ENCODE measurements at places on chromosomes 3 and 15. TPM values are rescaled to one million over a fixed set of nuclear protein-coding genes. Genes with fewer than 3 reads are reported as not detected.

- no peaks in the 10 kb centered on the region for H3K27me3 ChIP-seq
- DNase-seq = no peak
- no peak overlapping the region for H3K4me3 ChIP-seq
These were observed 19.3 kb downstream of the ALCAM start for GRCh38 chr3:105385819-105386508.

GRCh38 chr3:151974067-151974466 lies 100.6 kb downstream of the SUCNR1 start:
- no peaks in the 10 kb centered on the region for H3K4me1 ChIP-seq
- no peak overlapping the region for H3K4me3 ChIP-seq

DNA sequence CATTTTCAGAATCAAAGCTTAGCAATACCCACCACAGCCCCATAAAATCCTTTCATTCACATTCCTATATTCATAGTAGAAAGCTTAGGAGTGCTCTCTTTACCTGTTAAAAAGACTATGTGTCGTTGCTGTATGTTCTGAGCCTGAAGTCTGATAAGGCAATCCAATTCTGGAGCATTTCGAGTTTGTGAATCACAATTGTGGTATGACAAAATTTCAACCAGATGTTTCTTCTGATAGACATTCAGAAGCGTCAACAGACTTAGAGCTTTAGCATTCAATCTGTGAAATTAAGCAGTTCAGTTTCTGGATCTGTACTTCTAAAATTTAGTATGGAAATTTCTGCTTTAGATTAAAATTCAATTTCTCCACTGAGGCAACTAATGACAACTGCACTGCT lies 58.3 kb downstream of the TASOR start:
- H3K36me3 ChIP-seq = no peaks in the 10 kb centered on the region
- no peak for DNase-seq
- H3K27ac ChIP-seq = no peak overlapping the region
- no peak overlapping the region for H3K4me3 ChIP-seq
- H3K4me1 ChIP-seq = no peaks in the 10 kb centered on the region
- no peaks in the 10 kb centered on the region for H3K27me3 ChIP-seq

DNA sequence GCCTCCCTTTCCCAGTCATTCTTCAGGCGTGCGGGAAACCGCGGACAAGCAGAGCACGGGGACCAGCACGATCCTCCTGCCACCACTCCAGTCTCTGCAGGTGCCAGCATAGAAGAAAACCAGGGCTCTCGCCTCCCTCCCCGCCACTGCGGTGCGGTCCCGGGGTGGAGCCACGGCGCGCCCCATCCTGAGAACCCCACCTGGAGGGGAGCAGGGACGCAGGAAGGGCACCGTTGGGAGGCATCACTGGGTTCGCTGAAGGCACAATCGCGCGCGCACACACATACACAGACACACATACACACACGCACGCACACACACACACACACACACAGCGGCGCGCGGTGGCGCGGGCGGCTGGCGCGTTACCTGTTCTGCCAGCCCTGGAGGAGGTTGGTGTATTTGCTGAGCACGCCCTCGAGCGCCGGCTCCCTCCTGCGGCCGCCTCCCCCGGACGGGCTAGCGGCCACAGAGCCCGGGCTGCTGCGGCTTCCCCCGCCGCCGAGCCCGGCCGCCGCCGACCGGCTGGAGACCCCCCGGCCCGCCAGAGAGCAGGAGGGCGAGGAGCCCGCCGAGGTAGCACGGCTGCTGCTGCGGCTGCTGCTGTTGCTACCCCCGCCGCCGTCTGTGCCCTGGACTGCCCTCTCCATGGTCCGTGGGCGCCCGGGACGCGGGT lies 394 bp downstream of the OSBPL10 start:
- peak overlapping the region; percentile 57 for H3K4me3 ChIP-seq
- no peak overlapping the region for H3K27ac ChIP-seq
- no peaks in the 10 kb centered on the region for H3K4me1 ChIP-seq
- H3K27me3 ChIP-seq = no peaks in the 10 kb centered on the region
- peaks cover 3% of the 10 kb centered on the region for H3K36me3 ChIP-seq
- DNase-seq = peak; percentile 83

- H3K4me1 ChIP-seq = no peaks in the 10 kb centered on the region
- H3K27ac ChIP-seq = no peak overlapping the region
- H3K27me3 ChIP-seq = no peaks in the 10 kb centered on the region
- no peak overlapping the region for H3K4me3 ChIP-seq
- DNase-seq = peak; percentile 64
These were observed 57.7 kb downstream of the SEMA5B start for GRCh38 chr3:122969585-122970469.

DNA sequence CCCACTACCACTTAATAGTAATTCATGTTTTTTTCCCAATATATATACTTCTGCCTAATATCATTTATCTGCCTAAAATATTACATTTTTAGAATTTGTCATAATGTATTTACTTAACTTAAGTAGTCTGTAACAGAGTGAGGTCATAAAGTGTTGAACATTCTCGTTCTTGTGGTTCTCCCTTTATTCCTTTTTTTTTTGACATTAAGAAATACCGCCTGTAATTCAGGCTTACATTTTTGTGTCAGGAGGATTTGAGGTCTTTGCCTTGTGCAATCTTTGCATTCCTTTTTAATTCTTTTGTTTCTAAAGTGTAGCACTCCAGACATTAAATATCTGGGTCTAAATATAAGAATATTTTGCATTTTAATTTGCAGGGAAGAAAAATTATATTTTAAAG lies 315.4 kb downstream of the PTPRG start:
- peaks cover 7% of the 10 kb centered on the region for H3K4me1 ChIP-seq
- H3K27ac ChIP-seq = no peak overlapping the region
- H3K27me3 ChIP-seq = no peaks in the 10 kb centered on the region
- no peaks in the 10 kb centered on the region for H3K36me3 ChIP-seq
- H3K4me3 ChIP-seq = no peak overlapping the region

DGKG gene
- 12.8 TPM for total RNA-seq

DNA sequence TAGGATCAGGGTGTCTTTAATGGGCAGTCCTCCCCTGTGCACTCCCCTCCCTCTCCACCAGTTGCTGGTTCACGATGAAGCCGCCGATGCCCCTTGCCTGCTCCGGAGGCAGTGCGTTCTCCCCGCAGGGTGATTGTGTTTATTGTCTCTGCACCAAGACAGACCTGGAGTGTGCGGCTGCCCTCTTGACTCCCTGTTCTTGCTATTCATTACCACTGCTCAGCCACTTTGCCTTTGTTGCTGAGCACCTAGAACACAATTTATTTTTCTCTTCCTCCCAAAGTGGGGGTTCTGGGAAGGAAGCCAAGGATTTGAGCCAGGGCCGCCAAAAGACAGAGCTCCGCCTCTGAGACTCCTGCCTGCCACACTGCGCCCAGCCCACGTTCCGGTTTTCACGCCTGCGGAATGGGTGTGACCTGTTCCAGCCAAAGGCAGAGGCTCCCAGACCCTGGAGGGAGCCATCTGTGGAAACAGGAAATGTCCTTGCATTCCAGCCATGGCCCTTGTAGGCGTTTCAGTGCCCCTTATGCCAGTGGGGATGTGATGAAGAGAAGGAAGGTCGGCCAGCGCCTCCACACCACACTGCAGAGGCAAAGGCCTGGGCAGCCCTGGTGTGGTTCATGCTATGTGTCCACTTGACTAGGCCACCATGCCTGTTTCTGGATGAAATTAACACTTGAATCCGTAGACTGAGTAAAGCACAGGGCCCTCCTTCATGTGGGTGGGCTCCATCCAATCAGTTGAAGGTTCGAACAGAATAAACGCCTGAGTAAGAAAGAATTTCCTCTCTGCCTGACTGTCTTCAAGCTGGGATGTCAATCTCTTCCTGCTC lies 85.8 kb downstream of the HMG20A start:
- no peaks in the 10 kb centered on the region for H3K36me3 ChIP-seq
- DNase-seq = no peak
- no peaks in the 10 kb centered on the region for H3K27me3 ChIP-seq
- peaks cover 3% of the 10 kb centered on the region for H3K4me1 ChIP-seq

CNTN3 gene
- total RNA-seq = 9.8 TPM

VIPR1 gene
- total RNA-seq = 7.6 TPM

DUOX1 gene
- total RNA-seq = 0.71 TPM

SPTSSB gene
- total RNA-seq = 0.16 TPM

GRCh38 chr15:100311833-100312476 lies 29.8 kb downstream of the ADAMTS17 start:
- no peaks in the 10 kb centered on the region for H3K27me3 ChIP-seq
- no peak for DNase-seq
- H3K36me3 ChIP-seq = no peaks in the 10 kb centered on the region
- no peaks in the 10 kb centered on the region for H3K4me1 ChIP-seq

GRCh38 chr3:185161761-185162160 lies 8.9 kb upstream of the C3orf70 start:
- no peak overlapping the region for H3K4me3 ChIP-seq
- no peak overlapping the region for H3K27ac ChIP-seq
- no peaks in the 10 kb centered on the region for H3K36me3 ChIP-seq
- no peaks in the 10 kb centered on the region for H3K4me1 ChIP-seq
- no peaks in the 10 kb centered on the region for H3K27me3 ChIP-seq

DNA sequence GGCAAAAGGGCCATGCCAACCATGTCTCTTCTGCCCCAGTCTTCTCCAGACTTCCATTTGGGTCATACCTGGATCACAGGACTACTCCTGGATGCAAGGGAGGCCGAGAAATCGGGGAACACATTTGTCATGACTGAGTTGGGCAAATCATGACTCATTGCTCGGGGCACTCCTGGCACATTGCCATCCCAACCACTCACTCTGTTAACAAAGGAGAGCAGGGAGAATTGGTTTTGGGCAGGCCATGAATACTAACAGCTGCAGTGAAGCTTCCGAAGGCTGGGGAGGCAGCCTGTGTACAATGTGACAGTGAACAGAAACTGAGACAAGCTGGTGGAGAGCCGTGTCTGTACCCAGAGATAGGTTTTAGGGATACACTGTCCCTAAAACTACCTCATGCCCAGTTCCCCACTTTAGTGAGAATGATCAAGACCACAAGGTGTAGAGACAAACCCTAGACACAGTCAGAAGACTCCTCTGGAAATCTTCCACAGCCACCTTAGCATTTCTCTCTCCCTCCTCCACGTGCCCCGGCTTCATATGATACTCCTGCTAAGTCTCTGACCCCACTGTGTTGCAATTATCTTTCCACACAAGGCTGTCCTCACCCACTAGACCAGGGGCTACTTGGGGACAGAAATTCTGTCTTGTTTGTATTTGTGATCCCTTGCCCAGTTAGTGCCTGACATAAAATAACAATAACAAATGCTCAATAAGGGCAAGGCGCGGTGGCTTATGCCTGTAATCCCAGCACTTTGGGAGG lies 10.5 kb upstream of the BUB1B start:
- H3K4me3 ChIP-seq = no peak overlapping the region
- no peaks in the 10 kb centered on the region for H3K36me3 ChIP-seq
- no peak overlapping the region for H3K27ac ChIP-seq
- no peaks in the 10 kb centered on the region for H3K27me3 ChIP-seq

DNA sequence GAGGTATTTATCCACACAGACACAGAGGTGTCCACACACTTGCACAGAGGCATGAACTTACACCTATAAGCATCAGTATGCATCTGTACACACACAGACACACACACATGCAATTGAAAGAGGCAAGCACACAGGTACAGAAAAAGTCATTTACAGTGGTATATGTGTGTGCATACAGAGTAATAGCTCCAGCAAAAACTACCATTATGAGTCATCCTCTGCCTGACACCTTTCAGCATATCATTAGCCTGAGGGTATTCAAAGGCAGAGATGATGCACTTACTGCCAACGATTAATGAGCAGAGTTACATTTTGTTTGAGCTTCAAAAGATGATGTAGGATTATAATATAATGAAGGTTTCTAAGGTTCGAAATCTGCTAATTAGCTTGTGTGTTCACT lies 100.3 kb upstream of the TPRG1 start:
- H3K4me1 ChIP-seq = no peaks in the 10 kb centered on the region
- no peak overlapping the region for H3K27ac ChIP-seq
- H3K4me3 ChIP-seq = no peak overlapping the region
- H3K27me3 ChIP-seq = no peaks in the 10 kb centered on the region

PRSS50 gene
- not detected for total RNA-seq

All from aorta (tissue), 5 donors.